GM19239 (cell line): ENCODE measurements at places on chromosomes 12 and 14.

- DNase-seq = no peak
Measured at GRCh38 chr14:21219120-21219519, 50.1 kb downstream of the HNRNPC start.

DNA sequence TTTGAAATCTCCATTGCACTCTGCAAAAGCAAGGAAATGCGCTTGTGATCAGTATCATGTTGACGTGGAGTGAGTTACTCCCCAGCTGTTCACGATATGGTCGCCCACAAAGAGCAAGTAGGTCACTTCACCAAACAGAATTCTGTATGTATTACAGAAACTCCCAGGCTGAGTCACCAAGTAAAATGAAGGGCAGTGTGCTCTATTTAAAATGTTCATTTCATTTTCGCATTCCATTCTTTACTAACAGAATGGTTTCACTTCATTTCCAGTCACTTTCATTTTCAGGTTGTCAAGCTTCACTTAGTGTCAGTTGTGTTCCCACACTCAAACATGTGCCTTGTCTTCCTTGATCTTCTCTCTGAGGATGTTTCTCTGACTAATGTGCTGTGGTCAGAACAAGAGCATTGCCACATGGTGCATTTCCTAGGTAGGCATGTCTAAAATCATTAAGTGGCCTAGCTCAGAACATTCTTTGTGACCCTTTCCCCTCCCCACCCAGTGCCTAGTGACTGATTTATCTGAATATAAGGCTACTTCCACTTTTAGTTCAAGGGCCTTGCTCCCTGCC is 391.2 kb downstream of the RAD51B start:
- peak; percentile 52 for DNase-seq

GRCh38 chr12:123998991-123999359 is 26.0 kb downstream of the ZNF664 start:
- DNase-seq = no peak

DNA sequence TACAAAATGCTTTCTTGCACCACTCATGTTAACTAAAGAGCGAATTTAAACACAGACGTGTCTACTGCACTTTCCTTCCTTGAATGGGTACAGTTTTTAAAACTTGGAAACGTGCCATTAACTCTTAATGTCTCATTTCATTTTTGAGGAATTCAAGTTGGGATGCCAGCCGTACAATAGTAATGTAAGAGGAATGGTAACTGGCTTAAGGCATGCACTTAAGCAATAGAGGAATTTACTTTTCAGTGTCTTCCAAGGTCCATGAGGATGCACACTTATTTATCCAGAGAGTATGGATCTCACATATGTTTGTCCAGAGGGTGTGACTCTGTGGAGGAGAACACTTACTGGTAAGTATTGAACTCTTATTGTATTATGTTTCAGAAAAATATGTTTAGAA is 52.9 kb downstream of the PPP4R4 start:
- no peak for DNase-seq

DNA sequence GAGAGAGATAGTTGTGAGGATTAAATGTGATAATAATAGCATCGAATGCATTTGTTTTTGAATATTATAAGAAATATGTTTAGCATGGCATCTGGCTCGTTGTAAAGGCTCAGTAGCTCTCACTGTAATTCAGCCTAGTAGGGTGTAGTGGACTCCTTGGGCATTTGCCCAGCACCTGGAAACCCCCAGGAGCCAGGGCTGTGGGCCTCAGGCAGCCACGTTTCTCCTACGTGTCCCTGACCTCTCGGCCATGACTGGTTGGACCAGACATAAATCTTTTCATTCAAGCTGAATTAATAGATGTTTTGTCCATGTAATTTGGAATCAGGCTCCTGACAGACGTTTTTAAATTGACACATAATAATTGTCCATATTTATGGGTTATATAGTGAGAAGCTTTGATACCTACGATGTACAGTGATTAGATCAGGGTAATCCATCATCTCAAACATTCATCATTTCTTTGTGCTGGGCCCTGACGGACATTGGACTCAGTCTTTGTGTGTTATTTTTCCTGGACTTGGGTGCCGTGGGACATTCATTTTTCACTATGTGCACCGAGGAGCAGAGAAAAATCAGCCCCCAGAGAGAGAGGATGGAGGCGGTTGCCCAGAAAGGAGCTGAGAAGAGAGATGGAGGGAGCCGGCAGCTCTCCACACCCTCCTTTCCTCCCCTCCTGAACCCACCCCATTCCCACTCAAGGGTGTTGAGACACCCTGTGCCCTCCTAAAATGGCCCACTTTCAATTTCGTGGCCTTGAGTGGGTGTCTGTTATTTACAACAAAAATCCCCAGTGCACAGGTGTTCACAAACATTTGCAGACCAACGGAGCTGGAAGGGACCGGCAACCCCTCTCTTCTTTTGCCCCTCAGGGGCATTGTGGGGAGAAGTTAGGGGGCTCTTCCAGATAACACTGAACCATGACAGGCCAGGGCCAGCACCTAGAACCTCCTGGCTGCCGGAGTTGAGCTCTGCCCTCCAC is 296.4 kb downstream of the DPF3 start:
- no peak for DNase-seq

DNA sequence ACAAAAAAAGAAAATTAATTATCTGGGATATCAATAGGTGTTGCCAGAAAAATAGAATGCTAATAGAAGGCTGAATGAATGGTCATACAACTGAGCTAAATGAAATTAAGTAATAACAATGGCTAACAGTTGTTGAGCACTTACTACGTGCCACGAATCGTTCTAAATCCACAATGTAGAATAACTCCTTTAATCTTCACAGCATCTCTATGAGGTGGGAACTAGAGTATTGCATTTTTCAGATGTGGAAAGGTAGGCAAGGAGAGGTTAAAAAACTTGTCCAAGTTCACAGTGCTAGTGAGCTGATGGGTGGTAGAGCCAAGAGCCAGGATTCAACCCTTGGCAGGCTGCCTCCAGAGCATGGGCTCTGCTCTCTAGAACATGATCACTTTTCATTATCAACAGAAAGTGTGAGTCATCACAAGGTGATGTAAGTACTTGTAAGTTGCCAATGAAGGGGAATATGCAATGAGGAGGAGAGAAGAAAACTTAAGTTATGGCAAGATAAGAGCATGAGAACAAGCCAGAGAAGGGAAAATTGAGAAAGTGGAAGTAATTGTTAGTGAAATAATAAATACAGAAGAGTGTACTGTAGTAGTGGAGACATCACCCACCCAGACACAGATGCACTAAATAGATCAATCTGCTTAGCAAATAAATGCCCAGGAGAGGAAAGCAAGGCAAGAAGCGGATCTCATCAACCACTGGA is 122.1 kb downstream of the PRKD1 start:
- no peak for DNase-seq

DNA sequence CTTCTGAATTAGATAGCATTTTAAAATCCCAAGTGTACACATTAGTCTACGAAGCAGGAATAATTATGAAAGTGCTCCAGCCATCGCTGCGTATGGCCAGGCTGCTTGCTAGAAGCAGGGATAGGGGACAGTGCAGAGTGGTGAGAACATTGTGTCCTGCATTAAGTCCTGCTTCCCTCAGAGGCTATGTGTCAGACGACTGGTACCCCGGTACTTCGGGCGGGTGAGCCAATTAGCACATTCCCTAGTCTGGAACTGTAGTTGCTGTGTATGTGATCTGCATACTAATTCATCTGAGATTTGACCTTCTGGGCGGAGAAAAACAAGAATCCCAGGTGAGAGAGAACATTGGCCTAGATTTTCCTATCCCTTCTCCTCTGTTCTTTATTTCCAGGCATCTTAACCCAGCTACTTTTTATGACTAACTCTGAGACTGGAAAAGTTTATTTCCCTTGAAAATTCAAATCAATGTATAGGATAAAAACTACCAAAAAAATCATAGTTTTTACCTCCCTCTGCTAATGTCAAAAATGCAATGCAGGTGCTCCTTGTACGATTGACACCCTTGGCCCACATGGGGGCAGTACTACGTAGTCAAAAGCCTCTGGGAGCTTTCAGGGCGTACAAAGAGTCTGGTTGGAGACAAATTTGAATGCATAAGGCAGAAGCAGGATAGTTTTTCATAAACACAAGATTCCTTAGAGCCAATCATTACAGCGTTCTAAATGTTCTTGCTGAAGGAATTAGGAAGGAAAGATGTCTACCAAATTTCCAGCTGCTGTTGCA is 764.3 kb downstream of the NOVA1 start:
- DNase-seq = no peak

DNA sequence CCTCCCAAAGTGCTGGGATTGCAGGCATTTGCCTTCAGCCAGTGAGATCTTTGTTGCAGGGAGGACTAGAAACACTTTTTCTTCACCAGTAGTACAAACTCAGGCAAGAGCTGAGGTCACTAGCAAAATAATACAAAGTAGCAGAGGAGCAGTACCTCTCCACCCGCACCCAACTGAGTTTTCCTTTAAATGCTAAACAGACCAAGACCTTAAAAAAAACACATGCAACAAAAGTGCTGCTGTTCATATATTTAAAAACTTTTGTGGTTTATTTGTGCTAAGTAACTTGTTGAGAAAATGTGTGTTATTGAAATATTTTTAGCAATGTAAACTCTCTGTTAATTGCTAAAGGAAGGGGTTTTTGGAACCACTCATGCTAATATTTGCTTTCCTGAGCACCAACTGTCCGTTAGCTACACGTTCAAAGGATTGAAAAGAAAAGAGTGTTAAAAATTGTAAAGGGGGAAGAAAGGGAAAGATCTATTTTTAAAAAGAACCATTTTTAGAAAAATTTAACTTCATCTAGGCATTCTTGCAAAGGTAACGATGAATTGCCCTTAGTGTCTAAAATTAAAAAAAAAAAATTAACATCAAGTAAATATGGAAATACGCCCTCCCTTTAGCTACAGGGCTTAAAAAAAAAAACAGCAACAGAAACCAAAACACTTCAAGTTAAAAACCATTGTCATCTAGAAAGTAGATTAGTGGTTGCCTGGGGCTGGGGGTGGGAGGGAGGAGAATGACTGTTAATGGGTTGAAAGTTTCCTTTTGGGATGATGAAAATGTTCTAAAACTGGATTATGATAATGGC is 114.0 kb upstream of the KRAS start:
- peak; percentile 28 for DNase-seq

- DNase-seq = no peak
Measured at GRCh38 chr14:36771028-36771640, 109.5 kb downstream of the PAX9 start.

DNA sequence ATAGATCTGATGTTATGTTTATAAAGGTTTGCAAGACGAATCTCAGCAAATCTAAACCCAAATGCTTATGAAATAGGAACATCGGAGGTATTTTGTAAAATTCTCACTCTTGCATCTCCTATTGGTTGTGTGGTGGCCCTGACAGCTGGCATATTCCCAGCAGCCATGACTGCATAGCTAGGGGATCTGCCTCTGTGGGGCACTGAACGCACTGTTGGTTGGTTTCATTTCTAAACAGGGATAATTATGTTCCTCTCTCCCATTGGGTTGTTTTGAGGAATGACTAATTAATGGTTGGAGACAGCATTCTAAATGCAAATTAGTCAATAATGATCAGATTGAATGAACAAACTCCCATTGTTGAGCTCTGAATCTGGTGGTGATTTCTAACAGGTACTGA is 2.7 kb upstream of the BEST3 start:
- no peak for DNase-seq

GRCh38 chr12:44584625-44585024 is 291.5 kb downstream of the NELL2 start:
- no peak for DNase-seq

DNA sequence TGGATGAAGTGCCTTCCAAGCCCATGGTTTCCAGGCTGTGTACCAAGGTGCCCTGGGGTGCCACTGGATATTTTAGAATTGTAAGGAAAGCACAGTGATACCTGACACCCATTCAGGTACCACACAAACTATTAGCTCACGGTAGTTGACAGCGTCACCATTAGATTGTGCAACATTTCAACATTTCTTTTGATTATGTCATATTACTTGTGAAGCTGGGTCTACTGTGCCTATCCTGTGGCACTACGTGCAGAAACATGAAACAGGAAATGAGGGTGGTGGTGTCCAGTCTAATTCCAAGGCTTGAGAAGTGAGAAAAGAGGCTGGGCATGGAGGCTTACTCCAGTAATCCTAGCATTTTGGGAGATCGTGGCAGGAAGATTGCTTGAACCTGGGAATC is 75.5 kb upstream of the CPM start:
- DNase-seq = no peak

GRCh38 chr12:4909410-4909733 is 333 bp upstream of the KCNA1 start:
- no peak for DNase-seq

- no peak for DNase-seq
Measured at GRCh38 chr14:104749111-104749649, 3.8 kb upstream of the SIVA1 start.

GRCh38 chr14:41144370-41144769 is 462.3 kb upstream of the LRFN5 start:
- DNase-seq = no peak

DNA sequence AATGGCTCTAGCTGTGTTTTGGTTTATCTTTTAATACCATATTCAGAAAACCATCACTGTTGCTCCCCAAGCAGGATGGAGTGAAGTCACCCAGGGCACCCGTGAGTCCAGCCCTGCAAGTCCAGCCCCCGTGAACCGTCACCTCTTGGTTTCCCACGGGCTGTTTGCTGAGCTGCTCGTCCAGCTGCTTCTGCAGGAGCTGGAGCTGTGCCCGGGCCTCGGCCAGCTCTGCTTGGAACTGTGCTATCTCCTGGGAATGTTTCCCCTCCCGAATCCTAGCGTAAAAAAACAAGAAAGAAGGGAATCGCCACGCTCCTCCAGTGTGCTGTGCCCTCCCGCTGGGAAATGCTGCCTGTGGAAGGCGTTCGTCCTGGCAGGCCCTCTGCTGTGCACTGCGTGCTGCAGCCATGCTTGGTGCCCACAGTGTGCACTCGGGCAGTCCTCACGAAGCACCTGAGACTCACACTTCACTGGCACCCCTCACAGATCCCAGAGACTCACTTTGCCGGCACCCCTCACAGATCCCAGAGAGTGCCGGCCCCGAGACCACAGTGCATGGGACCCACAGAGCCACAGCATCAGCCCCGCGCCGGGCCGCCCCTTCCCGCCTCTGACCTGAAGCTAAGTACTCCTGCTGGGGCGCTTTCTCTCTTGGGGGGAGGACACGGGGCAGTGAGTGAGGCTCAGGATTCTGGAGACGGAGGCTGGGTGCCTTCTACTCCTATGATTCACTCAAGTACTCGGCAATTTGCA is 15.4 kb upstream of the ANKLE2 start:
- DNase-seq = no peak

- no peak for DNase-seq
Measured at GRCh38 chr14:51880835-51881580, 20.6 kb downstream of the GNG2 start.

- DNase-seq = no peak
Measured at GRCh38 chr12:48977290-48978281, 536 bp upstream of the WNT1 start.

- DNase-seq = no peak
Measured at GRCh38 chr14:29587761-29588470, 339.7 kb downstream of the PRKD1 start.

DNA sequence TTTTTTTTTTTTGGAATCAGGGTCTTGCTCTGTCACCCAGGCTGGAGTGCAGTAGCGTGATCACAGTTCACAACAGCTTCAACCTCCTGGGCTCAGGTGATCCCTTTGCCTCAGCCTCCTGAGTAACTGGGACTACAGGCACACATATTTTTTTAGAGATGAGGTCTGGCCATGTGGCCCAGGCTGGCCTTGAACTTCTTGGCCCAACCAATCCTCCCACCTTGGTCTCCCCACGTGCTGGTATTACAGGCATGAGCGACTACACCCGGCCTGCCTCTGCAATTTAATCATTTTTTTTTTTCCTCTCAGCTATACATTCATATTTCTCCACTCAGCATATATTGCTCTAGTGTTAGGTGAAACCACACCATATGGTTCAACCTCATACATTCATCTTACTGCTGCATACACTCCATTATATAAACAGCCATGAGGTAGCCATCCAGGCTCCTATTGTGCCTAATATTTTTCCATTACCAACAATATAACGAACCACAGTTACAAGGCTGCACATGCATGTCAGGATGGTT is 7.1 kb downstream of the STX2 start:
- DNase-seq = no peak
